ENCODE measurements at places on chromosomes 6 and 20. TPM values are rescaled to one million over a fixed set of nuclear protein-coding genes. Genes with fewer than 3 reads are reported as not detected.

DNA sequence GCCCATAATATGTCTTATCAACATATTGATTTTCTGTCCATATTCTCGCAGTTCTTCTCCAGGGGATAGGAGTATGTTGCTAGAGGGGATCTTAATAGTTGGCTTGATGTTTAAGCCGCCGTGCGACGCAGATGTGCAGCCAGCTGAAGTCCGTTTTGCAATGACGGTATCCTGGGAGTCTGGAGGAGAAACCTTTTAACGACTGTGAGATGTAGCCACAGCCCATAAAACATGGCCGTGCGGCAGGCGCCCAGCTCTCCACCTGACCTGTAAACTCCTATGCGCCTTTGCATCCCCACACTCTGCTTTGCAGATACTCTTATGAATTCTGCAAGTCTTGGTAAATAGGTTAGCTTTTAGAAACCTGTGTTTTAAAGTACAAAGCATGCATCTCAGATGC lies 36.9 kb downstream of the BMP6 start:
- H3K27me3 ChIP-seq: no peaks in the 10 kb centered on the region
- H3K4me3 ChIP-seq: no peak overlapping the region
- H3K36me3 ChIP-seq: no peaks in the 10 kb centered on the region
- peaks cover 7% of the 10 kb centered on the region for H3K4me1 ChIP-seq
- H3K27ac ChIP-seq: no peak overlapping the region

DNA sequence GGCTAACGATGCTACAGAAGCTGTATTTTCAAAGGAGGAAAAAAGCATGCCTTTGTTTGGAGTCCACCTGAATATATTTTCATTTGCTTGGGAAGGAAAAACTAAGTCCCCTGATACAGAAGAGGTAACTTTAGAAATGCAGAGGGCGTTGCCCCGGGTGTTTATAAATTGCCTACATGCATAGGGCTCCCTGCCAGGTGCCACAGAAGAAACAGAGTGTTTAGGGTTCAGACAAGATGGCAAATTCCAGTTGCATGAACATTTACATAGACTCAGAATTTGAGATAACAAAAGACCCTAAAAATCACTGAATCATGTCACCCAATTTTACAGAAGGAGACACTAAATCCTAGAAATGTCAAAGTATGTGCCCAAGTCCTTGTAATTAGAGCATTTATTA lies 19.9 kb downstream of the RIN2 start:
- H3K27me3 ChIP-seq: no peaks in the 10 kb centered on the region
- no peak overlapping the region for H3K27ac ChIP-seq
- H3K36me3 ChIP-seq: no peaks in the 10 kb centered on the region
- peaks cover 7% of the 10 kb centered on the region for H3K4me1 ChIP-seq
- no peak for DNase-seq

- H3K36me3 ChIP-seq: no peaks in the 10 kb centered on the region
- H3K4me1 ChIP-seq: peaks cover 3% of the 10 kb centered on the region
- H3K4me3 ChIP-seq: no peak overlapping the region
- H3K27ac ChIP-seq: no peak overlapping the region
- DNase-seq: no peak
- H3K27me3 ChIP-seq: no peaks in the 10 kb centered on the region
These were observed 189.0 kb downstream of the UST start for GRCh38 chr6:148935705-148936435.

DNA sequence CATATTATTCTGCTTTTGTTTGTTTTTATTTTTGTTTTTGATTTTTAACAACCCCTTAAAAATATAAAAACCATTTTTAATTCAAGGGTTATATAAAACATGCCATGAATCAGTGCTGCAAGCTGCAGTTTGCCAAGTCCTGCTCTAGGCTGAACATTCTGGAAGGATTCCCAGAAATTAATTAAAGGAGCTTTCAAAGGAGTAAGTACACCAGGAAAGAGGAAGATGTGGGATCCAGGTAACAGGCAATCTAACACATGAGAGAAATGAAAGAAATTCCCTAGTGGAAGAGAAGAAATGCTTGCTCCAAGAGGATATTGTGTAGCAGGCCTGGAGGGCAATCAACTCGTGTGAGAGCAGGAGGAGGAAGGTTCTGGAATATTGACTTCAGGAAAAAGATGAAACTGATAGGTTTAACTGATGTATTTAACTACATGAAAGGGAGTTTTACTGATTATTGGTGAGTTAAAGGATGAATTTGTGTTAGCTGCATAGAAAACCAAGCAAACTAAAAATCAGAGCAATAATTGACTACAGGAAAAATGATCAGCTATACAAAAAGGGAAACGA lies 146.0 kb upstream of the PHACTR1 start:
- no peak overlapping the region for H3K27ac ChIP-seq
- H3K4me1 ChIP-seq: no peaks in the 10 kb centered on the region
- no peak for DNase-seq

DNA sequence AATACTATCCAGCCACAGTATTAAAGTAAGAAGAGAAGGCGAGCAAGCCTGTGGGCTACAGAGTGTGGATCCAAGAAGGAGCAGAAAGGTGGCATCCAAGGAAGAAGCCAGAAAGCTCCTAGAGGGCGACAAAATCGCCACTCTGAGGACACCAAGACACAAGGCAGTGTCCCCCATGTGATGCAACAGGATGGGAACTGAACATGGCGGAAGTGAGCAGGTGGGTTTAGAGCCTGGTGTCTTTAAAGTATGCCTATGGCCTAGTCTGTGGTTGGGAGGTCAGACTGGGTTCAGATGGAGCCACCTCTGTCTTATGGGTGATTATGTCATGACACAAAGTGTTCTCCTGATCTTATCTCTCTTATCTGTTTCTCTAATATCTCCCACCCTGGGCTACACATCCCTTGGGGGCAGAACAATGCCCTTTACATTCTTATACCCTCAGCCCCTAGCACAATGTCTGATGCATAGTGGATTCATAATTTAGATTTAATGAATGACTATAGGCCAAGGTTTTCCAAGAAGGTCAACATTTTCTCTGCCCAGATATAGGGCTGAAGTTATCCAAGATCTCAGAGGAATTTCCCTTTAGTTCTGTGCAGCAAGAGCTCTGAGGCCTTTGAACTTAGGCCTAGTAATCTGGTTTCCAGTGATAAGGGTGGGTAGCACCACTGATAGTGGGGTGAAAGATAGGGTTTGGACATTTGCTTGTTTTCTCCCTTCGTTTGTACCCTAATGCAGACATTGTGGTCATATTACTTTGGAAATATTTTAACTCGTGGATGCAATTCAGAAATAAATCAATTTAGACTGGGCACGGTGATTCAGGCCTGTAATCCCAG lies 167.3 kb upstream of the AKIRIN2 start:
- H3K4me3 ChIP-seq: no peak overlapping the region
- H3K27me3 ChIP-seq: no peaks in the 10 kb centered on the region
- peaks cover 1% of the 10 kb centered on the region for H3K4me1 ChIP-seq
- no peaks in the 10 kb centered on the region for H3K36me3 ChIP-seq
- no peak for DNase-seq
- H3K27ac ChIP-seq: no peak overlapping the region

The BTNL2 gene
- total RNA-seq: not detected

The CST5 gene
- not detected for total RNA-seq
